Fibroblast of lung (primary cell): ENCODE measurements at places on chromosomes 7 and 10. TPM values are rescaled to one million over a fixed set of nuclear protein-coding genes. Genes with fewer than 3 reads are reported as not detected.

ORC5 gene
- 18.8 and 22.9 TPM in 2 replicates for total RNA-seq

SYT15 gene
- under 0.01 TPM in 2 replicates for total RNA-seq

SP8 gene
- not detected in 2 replicates for total RNA-seq

SFRP5 gene
- total RNA-seq = not detected in 2 replicates

NPVF gene
- not detected in 2 replicates for total RNA-seq

ABCC2 gene
- total RNA-seq = 0.26 and 0.66 TPM in 2 replicates

THSD7A gene
- total RNA-seq = under 0.01 and 0.83 TPM in 2 replicates

DNA sequence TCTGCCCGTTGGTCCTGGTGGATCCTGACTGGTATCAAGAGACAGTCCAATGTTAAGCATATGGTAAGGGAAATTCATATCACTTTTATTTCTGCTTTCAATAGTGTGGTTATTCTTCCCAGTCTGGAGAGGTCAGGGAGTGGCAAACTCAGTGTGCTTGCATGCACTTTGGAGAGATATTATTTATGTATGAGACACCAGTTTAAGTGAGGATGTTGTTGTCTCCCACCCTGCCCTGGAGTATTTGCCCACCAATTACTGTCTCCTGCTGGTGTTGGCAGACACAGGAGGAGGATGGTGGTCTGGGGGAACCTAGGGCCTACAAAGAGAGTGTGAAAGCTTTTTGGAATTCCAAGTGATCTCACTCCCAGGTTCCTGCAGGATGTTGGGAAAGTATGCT is 59.7 kb downstream of the OR13A1 start:
- DNase-seq = no peak

- no peak for DNase-seq
Measured at GRCh38 chr7:66258409-66258808, 53.3 kb downstream of the TPST1 start.

DNA sequence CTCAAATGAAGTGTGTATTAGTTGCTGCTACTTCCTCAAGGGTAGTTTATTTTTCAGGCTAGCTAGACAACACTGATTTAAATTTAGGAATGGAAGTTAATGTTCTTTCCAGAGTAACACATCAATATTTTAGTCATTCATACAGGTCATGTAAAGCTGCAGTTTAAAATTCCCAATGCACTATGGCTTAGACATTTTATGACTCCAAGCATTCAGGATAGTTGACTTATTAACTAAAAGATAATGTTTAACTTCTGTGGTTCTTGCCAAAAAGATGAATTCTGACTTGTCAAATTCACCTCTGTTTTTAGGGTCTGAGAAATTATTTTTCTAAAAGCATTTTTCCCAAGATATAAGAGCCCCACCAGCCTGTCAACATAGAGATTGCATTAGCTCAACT is 131.9 kb downstream of the TFPI2 start:
- DNase-seq = no peak

- DNase-seq = no peak
Measured at GRCh38 chr7:95700917-95701316, 71.4 kb upstream of the DYNC1I1 start.

DNA sequence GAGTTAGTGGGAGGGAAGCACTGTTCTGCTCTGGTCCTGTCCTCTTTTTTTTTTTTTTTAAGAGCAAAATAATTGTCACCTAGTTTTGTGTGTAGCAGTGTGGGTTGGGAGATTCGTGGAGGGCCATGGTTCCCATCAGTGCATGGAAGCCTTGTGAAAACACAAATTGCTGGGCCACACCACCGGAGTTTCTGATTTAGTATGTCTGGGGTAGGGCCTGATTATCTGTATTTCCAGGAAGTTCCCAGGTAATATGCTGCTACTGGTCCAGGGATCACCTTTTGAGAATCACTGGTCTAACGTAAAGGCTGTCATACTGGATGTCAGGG is 191.3 kb downstream of the GATA3 start:
- DNase-seq = no peak

DNA sequence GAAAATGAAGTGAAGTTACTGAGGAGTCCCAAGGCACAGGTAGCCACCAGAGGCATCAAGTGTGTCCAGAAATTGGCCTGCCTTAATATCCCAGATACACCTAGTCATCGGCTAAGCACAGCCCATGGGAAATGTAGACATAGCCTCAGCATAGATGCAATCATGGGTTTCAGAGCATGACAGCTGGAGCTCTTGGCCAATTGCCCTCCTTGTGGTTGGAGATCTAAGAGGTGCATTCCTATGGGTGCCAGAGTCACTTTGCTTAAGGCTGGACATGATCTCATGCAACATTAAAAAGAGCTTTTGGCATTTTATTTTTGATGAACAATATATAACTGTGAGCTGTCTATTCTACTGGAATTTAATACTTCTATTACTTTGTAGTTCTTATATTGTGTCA is 758.0 kb upstream of the LRRTM3 start:
- peak; percentile 13 for DNase-seq

DNA sequence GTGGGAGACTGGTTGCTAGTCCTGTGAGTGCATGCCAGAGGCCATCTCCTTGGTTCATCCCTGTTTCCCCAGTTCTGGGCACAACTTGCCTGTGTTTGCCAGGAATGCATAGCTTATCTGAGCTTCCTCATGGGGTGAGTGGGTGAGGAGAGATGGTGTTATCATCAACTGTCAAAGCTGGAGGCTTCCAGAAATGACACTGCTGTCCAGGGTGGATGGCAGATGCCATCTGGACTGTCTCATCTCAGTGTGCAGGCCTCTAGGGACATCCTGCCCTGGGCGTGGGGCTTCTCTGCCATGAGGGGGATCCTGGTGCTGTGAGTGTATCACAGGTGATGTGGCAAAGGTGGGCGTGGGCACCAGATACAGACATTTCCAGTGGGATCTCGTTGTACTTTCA is 328.6 kb downstream of the DPP6 start:
- DNase-seq = no peak

DNA sequence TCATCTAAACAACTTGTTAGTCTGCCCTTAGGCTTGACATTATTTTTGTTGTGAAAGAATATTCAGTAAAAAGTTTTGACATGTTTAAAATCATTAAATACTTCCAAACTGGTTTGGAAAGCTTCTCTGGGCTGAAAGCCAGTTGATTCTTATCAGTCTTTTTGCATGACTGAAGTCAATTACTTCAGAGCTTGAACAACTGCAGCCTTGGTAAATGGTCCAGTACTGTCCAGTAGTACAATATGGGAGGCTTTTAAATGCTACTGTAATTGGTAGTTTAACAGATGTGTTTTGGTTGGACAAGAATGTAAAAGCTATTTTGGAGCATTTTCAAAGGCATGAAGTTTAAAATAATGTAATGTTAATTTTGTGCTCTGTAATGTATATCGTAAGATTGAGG is 103.4 kb downstream of the SDK1 start:
- peak; percentile 72 for DNase-seq

DNA sequence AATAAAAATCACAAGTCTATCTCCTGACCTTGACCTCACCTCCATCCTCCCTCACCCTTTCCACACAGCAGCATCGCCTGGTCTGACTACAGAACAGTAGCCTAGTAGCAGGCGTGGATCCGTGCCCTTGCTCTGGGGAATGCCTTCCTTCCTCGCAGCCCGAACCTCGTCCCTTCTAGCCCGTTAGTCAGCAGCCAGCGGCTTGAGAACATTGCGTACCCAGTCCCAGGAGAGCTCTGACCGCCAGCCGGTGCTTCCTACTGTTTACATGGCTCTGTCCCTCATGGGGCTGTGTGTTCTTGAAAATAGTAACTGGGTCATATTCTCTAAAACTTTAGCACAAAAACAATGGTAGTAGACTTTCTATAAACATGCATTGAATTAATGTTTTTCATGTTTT is 682.7 kb upstream of the IGFBP3 start:
- no peak for DNase-seq

DNA sequence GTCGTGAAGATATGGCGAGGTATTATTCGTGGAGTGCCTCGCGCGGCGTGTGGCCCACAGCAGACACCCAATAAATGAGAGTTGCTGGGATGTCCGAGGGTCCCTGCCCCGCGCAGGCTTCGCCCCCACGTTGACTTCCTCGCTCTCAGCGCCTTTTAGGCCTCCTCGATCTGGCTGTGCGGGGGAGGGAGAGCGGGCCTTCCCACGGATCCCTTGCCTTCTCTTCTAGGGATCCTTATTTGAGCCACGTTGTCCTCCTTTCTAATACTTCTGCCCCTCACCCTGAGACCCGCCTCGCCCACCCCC is 660 bp downstream of the VCL start:
- DNase-seq = no peak

DNA sequence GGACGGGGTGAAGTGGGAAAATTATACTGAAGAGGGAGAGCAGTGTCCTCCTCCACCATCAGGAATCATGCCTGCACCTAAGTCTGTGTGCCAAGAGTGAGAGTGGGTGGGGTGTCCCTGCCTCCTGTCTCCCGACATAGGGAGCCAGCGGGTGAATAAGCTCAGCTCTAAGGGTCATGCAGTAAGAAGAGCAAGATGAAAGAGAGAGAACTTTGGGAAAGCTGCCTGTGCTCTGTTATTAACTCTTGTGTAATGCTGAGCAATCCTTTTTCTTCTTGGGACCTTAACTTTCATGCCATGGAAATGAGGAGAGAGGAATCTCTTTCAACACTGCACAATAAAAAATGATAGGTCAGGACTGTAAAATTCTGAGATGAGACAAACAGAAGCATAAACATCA is 7.9 kb upstream of the TCAF1 start:
- peak; percentile 47 for DNase-seq

GRCh38 chr7:130430841-130431666 is 9.8 kb downstream of the CEP41 start:
- DNase-seq = peak; percentile 93

GRCh38 chr7:23043441-23043840 is 29.5 kb upstream of the HYCC1 start:
- DNase-seq = peak; percentile 60

GRCh38 chr7:15737601-15738000 is 51.1 kb upstream of the MEOX2 start:
- no peak for DNase-seq

DNA sequence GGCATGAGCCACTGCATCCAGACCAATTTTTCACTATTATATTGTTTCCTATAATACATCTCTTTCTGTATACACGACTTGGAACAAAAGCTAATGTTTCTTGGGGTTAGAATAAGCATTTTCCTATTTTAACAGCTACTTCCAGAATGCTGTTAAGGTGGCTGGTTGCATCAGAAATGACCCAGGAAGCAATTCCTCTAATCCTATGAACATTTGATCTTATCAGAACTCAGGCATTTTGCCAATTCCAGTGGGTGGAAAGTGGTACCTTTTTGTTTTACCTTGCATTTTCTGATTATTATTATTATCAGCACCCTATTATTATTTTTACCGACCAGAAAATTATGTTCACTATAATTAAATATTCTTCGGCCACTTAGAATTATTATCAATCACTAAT is 73.3 kb downstream of the NDUFB2 start:
- no peak for DNase-seq

GRCh38 chr10:57791546-57791945 is 476.1 kb downstream of the IPMK start:
- DNase-seq = no peak
